Kidney (tissue), 22 donors: ENCODE measurements at places on chromosomes 5 and 9.

GRCh38 chr5:13708432-13708831 lies 236.1 kb downstream of the DNAH5 start:
- DNase-seq = no peak

GRCh38 chr5:76604838-76605237 lies 18.4 kb downstream of the F2RL2 start:
- no peak for DNase-seq

DNA sequence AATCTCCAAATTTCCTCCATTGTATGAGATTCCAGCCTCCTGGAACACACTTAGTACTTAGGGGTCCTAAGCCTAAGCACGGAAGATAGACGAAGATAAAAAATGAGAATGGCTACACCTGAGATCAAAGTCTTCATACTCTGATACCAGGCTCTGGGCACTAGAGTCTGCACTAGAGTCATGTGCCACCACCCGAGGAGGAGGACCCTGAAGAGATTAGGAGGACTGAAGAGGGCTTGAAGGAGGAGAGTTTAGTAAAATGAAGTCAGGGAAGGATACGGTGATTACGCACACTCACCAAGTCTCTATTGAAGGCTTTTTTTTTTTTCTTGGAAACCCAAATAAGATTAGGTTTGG lies 573 bp upstream of the SPATA24 start:
- DNase-seq = no peak

GRCh38 chr5:34057118-34057517 lies 14.1 kb upstream of the C1QTNF3 start:
- no peak for DNase-seq

- DNase-seq = no peak
Measured at GRCh38 chr5:10704949-10705621, 55.9 kb downstream of the DAP start.

DNA sequence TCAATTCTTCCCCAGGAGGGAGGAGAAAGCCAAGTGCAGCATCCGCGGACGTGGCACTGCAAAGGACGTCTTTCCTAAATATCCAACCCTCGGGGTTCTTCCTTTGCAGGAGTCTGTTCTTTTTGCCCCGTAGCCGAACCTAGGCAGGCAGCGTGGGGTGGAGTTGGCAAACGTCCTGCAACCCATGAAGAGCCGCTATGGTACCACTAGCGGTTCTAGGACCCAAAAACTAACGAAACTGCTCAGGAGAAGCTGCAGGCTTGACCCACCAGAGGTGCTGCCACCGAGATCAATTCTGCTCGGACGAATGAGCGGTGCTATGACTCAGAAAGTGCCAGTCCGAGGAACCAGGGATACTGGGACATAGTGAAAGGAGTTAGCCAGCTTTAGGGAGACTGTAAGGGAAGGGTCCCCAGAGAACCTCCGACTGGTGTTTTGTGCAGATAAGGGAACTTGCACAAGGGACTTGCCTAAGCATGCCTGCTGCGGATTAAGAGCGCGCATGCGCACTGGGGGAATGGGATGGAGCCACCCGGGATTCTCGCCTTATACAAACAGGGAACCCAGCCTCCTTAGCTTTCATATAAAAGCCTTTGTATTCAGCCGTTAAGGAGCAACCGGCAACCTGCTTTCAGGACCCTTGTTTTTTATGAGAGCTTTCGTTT lies 32.7 kb downstream of the ANXA2R start:
- DNase-seq = peak; percentile 91

GRCh38 chr5:103452666-103453065 lies 109.9 kb downstream of the NUDT12 start:
- DNase-seq = no peak

GRCh38 chr9:27659001-27659400 lies 85.7 kb upstream of the C9orf72 start:
- DNase-seq = no peak

DNA sequence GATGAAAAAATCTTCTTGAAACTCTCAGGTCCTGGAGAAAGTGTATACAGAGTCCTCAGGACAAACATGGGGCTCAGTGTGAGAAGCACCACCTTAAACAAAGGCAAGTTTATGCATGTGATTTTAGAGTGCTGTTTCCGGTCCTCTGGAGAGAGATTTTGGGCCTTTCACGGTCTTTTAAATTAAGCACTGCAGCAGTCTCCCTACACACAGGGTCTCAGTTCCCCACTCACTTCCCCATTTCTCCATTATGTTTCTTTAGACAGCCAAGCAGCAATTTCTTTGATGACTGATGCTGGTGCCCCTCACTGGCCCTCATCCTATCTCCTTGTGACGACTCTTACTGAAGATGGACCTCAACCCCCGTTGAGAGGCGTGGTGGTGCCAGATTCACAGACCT lies 220.2 kb upstream of the CLINT1 start:
- DNase-seq = no peak

DNA sequence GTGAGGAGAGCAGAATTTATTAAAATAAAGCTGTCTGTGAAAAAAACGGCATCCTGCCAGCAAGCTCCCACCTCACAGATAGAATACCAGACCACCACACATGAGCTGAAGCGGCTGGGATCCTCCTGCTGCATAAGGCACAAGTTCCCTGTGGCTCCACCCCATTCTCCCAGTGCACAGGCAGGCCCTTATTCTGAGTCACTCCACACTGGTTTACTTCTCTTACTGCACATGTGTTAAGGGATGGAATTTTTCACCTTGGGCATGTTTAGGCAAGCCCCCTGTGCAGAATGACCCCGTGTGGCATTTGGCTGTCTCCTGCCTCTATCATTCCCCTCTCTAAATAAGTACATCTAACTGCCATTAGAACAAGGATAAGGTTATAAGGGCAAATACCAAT lies 115.0 kb upstream of the ELAVL2 start:
- no peak for DNase-seq

DNA sequence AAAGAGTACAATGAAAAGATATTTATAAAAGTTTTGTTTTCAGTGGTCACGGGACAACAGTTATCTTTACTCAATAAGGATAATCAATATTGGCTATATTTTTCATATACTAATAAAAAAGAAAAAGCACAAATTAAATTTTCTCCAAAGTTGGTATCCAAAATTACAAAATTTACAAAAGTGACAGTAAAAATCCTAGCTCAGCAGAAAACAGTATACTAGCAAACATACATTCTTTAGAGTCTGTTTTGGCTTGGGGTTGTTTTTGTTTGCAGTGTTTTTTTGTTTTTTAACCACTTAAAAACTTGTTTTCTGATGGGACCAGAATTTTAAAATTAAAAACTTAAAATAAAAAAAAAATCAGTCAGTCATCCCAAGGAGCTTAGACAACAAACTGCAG lies 183.2 kb downstream of the DENND1A start:
- no peak for DNase-seq

DNA sequence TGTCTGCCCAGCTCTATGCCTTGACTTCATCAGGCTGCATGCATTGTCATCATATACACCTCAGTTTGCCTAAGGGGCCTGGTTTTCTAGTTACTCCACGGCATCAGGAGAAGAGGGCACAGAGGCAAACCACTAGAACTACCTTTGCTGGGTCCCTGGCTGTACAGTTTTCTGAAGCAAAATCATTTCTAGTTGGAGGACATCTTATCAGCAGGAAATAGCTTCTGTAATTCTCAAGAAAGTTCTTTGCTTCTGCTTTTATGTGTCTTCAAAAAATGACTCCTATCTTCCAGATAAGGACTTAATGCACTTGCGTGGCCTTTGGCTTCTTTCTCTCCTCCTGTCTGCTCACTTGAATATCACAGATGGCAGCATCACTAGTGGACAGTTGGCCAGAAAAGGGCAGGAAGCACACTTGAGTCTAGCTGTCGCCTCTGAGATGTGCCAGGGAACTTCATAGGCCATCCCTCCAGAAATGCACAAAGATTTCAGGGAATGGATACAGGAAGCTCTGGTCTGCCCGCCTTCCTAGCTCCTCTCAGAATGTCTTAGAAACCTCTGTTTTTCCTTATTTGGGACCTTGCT lies 22.4 kb upstream of the LTC4S start:
- no peak for DNase-seq

GRCh38 chr5:179417696-179418095 lies 72.4 kb upstream of the ADAMTS2 start:
- no peak for DNase-seq

DNA sequence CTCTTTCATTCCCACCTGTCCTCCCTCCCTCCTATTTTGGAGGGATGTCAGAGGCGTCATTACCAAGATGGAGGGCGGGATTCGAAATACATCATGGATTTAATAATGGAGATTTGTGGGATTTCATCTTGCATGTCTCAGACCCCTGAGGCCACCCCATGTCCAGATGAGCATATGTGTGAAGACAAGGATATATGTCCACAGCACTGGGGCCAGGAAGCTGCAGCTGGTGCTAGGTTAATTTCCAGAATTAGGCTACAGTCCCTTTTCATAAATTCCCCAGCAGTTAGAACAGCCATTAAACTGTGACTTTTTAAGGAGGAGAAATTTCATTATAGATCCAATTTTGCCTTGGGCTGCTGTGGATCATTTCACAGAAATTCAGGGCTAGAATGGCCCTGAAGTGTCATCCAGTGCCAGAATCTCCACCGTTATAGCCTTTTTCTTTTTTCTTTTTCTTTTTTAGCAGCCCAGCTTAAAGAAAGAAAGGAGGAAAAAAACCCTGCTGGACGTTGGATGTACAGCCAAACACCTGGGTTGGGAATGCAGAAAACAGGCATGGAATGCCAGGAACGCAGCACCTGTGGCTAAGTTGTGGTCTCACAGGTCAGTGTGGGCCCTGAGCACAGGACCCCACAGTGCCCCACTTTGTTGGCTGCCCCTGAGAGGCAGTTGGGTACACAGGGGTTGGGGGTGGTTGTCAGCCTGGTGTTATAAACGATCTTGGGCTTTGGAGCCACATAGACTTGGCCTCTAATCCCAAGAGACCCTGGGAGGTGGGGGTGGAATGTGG lies 50.2 kb upstream of the CXCL14 start:
- no peak for DNase-seq

DNA sequence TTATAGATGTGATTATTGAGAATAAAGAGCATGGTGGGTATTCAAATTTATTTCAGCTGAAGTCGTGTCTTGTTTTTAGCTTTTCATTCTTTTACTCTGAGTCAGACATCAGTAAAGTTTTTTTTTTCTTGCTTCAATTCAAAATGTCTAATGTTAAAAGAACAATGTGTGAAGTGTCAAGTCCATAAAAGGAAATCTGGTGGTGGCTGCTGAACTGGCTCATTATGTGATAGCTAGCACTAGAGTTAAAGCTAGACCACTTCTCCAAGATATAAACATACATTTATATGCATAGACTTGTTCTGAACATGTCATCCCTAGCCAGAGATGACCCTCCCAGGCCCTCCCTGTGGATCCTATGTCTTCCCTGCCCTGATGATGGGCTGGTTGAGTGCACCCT lies 338.3 kb downstream of the RAB3C start:
- no peak for DNase-seq

DNA sequence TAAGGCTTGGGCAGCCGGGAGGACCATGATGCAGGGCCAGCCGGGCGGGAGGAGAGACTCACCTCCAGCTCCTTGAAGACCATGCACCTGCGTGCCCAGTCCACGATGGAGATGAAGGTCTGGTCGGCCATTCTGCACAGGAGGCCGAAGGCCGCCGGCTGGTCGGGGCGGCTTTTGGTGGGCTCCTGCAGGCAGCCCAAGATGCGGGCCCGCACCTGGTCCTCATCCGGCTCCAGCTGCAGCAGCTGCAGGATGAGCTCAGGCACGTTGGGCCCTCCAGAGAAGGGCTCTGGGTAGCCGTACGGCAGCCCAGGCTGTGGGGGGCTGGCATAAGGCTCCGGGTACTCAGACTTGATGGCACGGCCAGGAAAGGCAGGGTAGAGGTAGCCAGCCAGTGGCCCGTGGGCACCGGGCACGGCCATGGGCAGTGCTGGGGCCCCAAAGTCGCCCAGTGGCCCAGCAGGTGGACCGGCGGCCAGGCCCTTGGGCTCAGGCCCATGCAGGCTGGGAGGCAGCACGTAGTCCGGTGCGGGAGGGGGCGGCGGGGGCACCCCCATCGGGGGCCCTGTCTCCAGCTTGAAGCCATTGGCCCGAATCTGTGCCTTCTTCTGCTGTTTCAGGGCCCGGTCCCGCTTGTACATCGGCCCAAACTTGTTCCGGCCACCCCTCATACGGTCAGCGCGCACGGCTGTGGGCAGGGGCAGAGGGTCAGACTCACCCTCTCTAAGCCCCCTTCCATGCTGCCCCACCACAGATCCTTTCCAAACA lies 7.0 kb downstream of the NR5A1 start:
- DNase-seq = peak; percentile 70

GRCh38 chr5:68134033-68134668 lies 81.4 kb upstream of the PIK3R1 start:
- no peak for DNase-seq

GRCh38 chr5:124310453-124310852 lies 436.0 kb downstream of the ZNF608 start:
- DNase-seq = no peak

GRCh38 chr9:21477466-21477865 lies 4.6 kb downstream of the IFNE start:
- no peak for DNase-seq

GRCh38 chr5:173458828-173459609 lies 130.8 kb upstream of the STC2 start:
- no peak for DNase-seq

DNA sequence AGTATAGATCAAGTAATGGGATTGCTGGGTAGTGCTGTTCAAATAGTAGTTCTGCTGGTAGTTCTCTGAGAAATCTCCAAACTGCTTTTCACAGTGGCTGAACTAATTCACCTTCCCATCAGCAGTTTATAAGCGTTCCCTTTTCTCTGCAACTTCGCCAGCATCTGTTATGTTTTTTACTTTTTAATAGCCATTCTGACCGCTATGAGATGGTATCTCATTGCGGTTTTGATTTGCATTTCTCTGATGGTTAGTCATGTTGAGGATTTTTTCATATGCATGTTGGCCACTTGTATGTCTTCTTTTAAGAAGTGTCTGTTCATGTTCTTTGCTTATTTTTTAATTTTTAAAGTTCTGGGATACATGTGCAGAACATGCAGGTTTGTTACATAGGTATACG lies 279.2 kb upstream of the NREP start:
- DNase-seq = no peak

- DNase-seq = peak; percentile 46
Measured at GRCh38 chr9:135271425-135271824, 184.0 kb downstream of the OLFM1 start.

DNA sequence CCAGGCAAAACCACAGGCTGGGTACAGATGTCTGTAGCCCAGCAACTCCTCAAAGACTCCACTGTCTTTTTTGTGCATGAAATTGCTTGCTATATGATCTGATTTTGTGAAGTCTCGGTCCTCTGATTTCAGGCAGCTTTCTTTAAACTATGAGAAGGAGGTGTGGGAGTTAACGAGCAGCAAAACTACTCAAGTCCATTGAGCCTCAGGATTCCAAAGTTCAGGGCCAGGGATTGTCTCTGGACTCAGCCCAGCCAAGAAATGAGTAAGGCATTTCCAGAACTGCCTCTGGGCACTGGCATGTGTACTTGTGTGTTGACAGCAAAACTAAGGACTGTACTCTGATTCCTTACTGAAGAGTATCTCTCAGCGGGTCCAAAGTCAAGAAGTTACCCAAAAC lies 53.4 kb upstream of the GLIS3 start:
- no peak for DNase-seq

- no peak for DNase-seq
Measured at GRCh38 chr5:59003641-59004040, 420.8 kb downstream of the RAB3C start.
